ENCODE measurements at places on chromosomes 4 and X.

DNA sequence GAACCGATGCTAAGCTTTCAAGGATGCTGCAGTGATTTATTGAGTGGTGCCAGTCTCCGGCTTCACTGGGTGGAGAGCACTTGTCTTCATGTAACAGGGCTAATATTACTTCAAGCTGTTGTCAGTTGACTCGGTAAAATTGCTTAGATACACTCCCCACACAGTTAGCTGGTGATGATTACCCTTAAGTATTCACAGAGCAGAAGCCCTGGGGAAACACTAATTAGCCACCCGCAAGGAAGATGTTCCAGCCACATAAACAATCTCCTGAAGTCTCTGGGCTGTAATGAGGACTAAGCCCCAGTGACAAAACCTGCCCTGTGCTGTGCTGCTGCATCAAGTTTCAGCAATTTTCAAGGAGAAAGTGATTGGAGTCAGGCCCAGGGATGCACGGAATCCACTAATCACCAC lies 37.3 kb upstream of the GK2 start:
- H3K4me3 ChIP-seq, result no peak overlapping the region
- H3K4me1 ChIP-seq, result peaks cover 2% of the 10 kb centered on the region
- H3K27me3 ChIP-seq, result no peaks in the 10 kb centered on the region

DNA sequence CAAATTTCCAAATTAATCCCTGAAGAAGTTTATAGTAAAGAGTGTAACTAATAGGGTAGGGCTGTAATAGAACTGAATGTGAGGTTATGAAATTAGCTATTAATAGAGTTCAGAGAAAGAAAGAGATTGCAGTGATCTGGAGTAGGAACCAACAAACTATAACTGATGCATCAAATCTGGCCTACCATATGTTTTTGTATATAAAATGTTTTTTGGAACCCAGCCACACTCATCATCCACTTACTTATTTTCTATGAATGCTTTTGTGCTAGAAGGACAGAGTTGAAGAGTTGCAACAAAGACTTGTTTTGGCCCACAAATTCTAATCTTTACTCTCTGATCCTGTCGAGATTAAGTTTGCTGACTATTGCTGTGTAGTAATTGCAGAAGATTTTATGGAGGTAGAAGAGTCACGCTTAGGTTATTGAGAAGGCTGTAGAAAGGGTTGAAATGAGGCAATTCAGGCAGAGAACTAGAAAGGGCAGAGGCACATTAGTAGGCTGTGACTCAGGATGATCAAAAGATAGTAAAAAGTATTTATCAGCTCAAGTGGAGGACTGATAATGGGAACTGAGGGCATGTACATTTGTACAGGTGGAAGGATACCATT lies 298.7 kb upstream of the EMCN start:
- H3K27ac ChIP-seq, result peak overlapping the region; percentile 28
- no peaks in the 10 kb centered on the region for H3K27me3 ChIP-seq
- H3K4me1 ChIP-seq, result no peaks in the 10 kb centered on the region
- no peak overlapping the region for H3K4me3 ChIP-seq
- H3K36me3 ChIP-seq, result no peaks in the 10 kb centered on the region

GRCh38 chr4:141642063-141642462 lies 5.7 kb downstream of the IL15 start:
- H3K36me3 ChIP-seq, result no peaks in the 10 kb centered on the region
- DNase-seq, result no peak
- no peak overlapping the region for H3K4me3 ChIP-seq
- no peaks in the 10 kb centered on the region for H3K27me3 ChIP-seq
- peaks cover 9% of the 10 kb centered on the region for H3K4me1 ChIP-seq
- no peak overlapping the region for H3K27ac ChIP-seq

GRCh38 chr4:166274136-166274761 lies 401.2 kb downstream of the TLL1 start:
- H3K27me3 ChIP-seq, result no peaks in the 10 kb centered on the region
- no peaks in the 10 kb centered on the region for H3K4me1 ChIP-seq
- no peak for DNase-seq
- no peaks in the 10 kb centered on the region for H3K36me3 ChIP-seq
- no peak overlapping the region for H3K27ac ChIP-seq

DNA sequence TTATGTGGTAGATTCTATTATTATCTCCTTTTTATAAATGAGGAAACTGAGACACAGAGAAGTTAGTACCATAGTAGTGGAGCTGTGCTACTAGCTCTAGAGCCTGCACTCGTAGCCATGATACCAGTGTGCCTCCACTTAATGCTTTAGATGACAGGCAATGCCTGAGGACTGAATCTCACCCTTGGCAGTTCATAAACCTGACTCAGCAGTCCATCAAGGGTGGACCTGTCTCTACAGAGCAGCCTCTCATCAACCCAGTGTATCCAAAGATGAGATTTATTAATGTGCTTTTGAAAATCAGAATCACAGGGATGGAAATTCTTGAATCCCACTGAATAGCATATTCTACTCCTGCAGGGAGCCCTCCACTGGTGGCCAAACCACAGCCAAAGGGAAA lies 483.2 kb upstream of the DIPK2B start:
- H3K4me1 ChIP-seq, result no peaks in the 10 kb centered on the region
- DNase-seq, result no peak
- no peaks in the 10 kb centered on the region for H3K27me3 ChIP-seq
- H3K36me3 ChIP-seq, result no peaks in the 10 kb centered on the region

All from SK-N-SH (cell line).